ENCODE measurements at places on chromosomes 2 and 18. TPM values are rescaled to one million over a fixed set of nuclear protein-coding genes. Genes with fewer than 3 reads are reported as not detected.

CHPF gene
- total RNA-seq, result 11.7 TPM

DNA sequence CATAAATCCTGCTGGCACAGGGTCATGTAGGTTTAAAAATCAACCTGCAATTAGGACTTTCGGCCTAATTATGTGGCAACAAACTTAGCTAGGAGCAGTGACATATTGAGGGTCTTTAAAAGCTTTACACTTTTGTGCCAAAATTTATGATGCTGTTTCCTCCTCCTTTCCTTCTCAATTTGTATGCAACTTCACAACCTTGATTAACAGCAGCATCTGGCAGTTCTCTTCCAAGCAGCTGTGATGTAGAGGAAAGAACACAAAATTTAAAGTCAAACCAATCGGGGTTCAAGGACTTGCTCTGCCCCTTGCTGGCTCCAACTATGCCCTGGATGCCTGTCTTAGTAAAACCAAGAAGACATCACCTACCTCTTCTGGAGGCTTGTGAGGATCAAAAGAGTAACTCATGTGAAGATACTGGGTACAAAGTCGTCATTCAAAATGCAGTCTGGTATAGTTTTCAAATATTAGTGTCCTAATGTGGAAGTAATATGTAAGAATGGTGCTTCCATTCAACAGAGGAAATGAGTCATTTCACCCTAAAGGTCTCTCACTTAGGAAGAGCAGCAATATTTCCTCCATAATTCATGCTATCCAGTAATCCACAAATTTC lies 94.7 kb downstream of the ANKRD44 start:
- no peak for DNase-seq

DNA sequence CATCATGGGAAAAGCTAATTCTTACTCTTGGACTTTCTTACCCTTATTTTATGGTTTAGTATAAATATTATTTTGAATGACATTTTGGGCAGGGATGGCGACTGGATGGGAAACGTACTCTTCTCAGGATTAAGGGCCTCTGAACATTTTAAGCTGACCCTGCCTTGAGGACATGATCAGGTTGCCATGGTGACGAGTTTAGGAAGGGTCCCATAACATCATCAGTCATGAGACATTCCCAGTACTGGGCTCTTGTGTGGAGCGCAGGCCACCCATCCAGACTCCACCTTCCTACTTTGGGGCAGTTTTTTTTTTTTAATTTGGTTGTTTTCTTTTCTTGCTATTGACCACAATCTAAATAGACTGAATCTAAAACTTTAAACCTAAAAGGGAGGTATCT lies 40.7 kb downstream of the KCNE4 start:
- no peak for DNase-seq

- DNase-seq, result no peak
Observed at GRCh38 chr18:80046961-80047541, 12.8 kb downstream of the RBFA start.

DNA sequence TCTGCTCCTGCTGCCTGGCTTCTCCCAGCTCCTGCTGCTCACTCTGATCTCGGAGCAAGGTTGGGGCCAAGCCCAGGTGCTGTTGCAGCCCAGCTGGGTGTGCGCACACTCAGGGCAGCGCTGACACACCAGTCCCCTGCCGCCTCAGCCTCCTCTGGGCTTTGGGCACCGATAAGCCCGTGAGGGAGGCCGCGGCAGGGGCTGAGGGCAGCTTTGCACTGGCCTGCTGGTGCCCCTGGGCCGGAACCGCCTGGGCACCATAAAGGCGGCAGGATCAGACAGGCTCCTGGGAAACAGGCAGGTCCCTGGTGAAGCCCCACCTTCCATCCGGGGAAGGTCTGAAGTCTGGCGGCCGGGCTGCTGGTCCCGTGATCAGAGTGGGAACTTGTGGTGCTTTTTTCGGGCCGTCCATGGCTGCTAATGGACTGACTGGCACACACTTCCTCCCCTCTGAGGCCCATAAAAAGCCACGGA lies 14.1 kb upstream of the EML6 start:
- DNase-seq, result no peak

TEX44 gene
- not detected for total RNA-seq

GRCh38 chr2:212975333-212975732 lies 176.1 kb downstream of the IKZF2 start:
- no peak for DNase-seq

GRCh38 chr2:182668671-182669070 lies 47.4 kb upstream of the DNAJC10 start:
- no peak for DNase-seq

DNA sequence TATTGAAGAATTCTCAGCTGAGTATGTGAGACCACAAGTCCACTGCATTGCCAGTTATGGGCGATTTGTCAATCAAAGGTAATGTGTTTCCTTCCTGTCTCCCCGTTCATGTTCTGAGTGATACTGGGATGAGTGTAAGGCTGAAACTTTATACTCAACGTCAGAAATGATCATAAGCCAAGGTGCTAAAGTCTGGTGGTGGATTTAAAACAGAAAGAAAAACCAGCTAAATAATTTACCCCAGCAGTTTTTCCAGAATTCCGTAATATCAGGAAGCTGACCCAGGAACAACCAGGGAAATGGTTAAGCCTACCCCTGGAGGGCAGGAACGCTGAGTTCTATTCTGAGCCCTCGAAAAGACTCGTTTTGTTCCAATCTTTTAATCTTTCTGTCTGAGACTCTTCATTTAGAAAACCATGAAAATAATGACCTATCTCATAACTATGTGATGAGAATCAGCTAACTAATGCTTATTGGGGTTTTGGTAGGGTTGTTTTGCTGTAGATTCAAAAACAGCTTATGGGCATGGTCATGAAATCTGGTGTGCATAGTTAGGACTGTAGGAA lies 149.6 kb downstream of the LAMA3 start:
- DNase-seq, result no peak

- DNase-seq, result no peak
Observed at GRCh38 chr2:239676716-239677452, 276.1 kb upstream of the HDAC4 start.

IL1F10 gene
- not detected for total RNA-seq

DNA sequence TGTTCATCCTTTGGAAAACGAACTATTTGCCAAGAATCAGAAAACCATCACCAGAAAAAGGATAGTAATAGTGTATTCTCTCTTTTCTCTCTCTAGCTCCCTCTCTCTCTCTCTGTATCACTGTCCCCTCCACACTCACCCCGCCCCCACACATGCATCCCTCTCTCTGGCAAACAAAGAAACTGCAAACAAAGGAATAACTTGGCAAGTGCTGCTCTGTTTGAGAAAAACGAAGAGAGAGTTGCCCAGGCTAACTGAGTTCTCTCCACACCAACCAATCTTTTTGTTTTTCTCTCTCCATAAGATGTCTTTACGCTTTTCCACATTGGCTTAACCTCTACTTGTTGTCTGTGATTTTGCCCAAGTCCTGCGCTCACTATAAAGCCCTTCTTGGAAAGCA lies 316.2 kb downstream of the EPHA4 start:
- no peak for DNase-seq

LYG2 gene
- not detected for total RNA-seq

DNA sequence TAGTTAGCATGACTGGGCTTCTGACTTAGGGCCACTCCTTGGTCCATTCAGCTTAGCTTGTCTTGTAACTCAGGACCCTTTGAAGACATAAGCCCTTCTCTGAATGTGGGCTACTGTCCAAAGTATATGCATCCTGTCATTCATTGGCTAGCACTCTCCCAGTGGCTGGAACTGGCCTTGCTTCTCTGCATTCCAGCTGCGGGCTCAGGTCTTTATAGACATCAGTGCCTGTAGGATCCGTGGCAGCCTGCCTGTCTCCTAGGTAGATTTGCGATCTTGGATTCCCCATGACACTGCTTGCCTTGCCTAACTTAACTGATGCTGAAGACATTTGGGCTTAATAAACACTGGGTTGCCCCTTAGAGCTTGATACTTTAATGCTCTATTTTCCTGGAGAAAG lies 170.1 kb downstream of the DCC start:
- no peak for DNase-seq

DNA sequence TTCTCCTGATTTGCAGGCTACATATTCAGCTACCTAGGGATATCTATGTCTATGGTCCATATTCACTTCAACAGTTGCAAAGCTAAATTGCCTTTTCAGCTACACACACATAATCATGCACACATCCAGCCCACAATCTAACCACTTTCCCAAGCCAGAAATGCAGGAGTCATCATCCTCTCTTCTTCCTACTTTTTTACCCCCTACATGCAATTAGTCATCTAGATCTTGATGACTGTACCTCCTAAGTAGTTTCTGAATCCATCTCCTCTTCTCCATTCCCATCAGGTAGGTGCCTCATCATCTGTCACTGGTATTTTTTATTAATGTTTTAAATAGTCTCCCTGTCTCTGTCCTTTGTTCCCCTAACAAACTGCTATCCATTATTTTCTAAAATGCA lies 23.7 kb upstream of the SPRED2 start:
- DNase-seq, result no peak

DNA sequence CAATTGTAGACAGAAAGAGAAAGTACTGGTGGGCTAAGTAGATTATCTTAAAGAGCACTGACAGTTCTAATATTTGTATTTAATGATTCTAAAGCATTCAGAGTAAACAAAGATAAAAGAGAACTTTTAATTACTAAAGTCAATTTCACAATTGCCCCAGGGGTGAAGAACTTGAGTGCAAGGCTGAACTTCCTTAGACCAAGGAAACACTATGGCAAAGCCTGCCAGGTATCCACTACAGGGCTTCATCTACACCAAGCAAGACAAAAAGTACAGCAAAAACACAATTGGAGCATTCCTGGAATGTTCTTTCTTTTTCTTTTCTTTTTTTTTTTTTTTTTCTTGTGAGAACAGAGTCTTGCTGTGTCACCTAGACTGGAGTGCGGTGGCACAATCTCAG lies 46.9 kb upstream of the NDUFV2 start:
- no peak for DNase-seq

DNA sequence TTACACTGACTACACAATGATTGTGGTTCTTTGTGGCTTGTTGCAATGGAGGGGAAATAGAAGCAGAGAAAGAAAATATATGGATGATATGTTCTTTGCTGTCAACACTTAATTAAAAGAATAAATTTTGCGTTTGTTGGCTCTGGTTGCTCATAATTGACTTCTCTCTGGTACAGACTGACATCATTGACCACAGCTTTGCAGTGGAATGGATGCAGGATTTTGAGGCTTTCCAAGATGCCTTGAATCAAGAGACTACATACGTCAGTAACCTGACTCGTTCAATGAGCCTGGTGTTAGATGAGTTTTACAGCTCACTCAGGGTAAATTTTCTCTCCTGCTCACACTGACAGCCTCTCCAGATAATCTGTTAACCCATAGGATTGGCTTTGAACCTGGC lies 9.9 kb downstream of the GPN1 start:
- no peak for DNase-seq

DNA sequence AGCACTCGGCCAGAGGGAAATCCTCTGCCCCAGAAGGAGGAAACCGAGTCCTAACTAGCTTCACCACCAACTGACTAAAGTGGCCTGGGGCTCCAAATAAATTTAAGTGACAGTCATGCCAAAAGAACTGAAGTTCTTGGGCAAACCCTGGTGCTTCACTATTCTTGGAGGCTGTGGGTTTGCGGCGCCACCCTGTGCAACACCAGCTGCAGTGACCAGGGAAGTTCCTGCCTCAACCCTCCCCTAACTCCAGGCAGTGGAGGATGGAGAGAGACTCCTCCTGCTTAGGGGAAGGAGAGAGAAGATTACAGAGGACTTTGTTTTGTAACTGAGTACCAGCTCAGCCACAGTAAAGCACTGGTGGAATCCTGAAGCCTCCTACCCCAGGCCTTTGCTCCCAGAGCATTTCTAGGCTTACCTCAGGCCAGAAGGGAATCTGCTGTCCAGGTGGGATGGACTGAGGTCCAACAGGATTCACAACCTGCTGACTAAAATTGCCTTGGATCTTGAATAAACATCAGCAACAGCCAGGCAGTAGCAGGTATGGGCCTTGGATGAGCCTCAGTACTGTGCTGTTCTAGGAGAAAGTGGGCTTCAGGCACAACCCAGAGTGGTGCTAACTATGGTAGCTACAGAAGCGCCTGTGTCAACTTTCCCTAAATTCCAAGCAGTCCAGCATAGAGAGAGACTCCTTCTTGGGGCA lies 29.4 kb upstream of the BMP10 start:
- DNase-seq, result no peak

GRCh38 chr2:158973116-158973956 lies 4.9 kb downstream of the TANC1 start:
- DNase-seq, result no peak

GRCh38 chr2:46020416-46020815 lies 276.8 kb upstream of the EPAS1 start:
- DNase-seq, result no peak

DNA sequence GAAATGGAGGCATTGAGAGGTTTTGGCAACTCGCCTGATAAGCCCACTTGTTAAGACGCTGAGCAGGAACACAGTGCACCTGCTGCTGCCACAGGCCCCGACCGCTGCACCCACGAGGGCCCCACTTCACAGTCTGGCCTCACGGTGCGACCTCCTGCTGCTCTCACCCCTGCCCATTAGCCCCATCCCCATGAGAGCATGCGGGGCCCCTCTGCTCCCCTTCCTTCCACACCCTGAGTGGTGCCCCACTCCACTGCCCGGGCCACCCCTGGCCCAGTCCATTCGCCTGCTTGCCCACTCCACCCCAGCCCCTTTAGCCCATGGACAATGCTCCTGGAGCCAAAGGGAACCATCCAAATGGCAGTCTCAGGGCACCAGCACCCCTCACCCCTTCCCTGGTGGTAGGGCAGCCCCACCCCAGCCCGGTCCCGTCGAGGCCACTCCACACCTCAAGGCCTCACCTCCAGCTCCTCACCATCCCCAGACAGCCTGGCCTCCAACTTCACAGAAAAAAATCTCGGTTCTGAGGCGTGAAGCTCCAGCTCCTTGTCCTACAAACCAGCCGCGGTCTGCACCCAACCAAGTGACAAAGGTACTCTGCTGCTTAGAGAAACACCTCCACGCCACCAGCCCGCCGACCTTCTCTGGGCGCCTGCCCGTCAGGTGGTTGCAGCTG lies 6.7 kb upstream of the GPR55 start:
- no peak for DNase-seq

DNA sequence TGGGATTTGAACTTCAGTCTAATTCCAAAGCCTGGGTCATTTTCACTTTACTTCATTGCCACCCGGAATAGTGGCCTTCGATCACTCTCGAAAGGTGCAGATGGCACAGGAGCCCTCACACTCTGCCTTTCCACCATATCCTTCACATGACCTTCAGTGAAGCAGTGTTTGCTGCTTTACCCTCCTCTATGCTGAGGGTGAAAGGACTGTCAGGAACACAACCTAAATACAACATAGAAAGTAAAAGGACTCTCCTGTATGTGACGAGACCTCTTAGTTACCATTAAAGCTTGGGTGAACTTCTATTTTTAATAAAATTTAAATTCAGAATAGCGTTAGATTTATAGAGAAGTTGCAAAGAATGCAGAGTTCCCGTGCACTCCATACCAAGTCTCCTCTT lies 148.5 kb downstream of the TANC1 start:
- DNase-seq, result no peak

NEU2 gene
- not detected for total RNA-seq

DNA sequence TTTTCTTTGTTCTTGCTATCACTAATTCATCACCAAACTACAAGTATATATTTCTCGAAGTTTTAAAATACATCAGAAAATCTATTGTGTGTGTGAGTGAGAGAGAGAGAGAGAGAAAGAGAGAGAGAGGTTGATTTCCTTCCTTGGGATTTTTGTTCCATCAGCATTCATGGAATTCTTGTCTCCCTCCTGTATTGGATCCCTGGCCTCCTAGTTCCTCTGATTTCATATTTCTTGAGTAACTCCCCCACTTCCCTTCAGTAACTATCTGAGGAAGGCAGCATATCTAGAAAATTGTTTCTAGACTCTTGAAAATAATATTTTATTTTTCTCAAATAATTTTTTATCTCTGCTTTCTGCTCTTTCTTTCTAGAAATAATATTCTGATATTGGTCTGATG lies 13.3 kb upstream of the ACTR2 start:
- DNase-seq, result no peak

RTKN gene
- total RNA-seq, result 1.7 TPM
